HL-60 (cell line): ENCODE measurements at places on chromosomes 3 and 15.
A peak's percentile ranks its signal among the peaks of the same experiment; 100 is the strongest.

DNA sequence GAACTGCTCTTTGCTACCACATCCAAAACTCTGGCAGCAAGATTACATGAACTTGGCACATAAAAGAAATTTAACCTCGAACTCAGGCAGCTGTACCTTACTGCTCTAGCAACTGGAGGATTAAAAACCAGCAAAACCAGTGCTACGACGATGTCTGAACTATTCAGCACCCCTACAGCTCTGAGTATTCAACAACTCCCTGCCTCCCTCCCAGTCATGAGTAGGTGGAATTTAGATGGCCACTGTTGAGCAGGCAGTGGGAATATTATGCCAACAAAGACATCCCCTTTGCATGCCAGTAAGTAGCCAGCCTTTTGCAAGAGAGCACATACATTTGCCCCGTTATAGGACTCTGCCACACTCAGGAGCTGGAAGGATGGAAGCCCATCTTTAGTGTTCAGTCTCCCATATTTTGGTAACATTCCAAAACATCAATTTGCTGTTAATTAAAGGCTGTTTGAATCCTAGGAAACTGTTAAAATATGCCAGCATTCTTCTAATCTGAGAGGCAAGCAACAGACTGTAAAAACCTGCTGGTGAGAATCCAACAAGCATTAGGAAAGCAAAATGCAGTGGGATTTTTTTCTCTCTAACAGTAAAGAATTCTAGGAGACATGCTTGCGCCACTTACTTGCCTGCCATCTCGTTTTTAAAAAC is 85.4 kb downstream of the ZNF385D start:
- no peak for DNase-seq

DNA sequence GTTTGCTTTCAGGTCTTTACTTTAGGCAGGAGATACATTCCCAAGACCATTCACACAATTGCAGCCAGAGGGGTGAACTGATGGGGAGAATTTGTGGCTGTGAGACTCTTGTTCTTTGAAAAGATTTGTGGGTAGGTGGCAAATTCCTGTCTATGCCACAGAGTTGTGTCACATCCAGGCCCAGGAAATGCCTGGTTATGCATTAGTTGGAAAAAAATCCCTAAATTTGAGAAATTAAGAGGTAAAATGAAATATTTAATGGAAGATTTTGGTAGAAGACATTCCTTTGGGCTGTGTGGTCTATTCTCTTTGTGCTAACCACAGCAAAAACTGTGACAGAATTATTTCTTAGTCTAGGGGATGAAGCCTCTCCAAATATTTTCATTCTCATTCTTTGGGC is 28.8 kb downstream of the SAMMSON start:
- no peak for DNase-seq

- DNase-seq: no peak
Observed at GRCh38 chr3:144840866-144841265, 869.2 kb downstream of the DIPK2A start.

DNA sequence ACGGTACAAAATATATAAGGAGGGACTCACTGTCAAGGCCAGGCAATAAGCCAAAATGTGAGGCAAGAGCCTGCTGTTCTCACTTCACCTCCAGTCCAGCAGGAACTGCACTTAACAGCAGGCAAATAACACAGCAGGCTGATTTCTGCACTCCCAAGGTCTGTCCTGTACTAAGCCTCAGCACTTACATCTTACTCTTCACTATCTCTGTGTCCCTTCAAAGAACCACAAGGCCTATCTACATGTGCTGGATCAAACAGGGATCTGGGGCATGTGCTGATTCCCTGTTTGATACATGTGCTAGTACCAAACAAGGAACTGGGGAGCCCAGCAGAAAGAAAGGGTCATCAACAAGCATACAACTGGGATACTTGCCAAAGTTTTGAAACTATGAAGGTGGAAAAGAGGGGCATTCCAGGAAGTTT is 22.2 kb downstream of the UACA start:
- peak; percentile 81 for DNase-seq

- no peak for DNase-seq
Observed at GRCh38 chr3:149327156-149327555, 6.3 kb downstream of the TM4SF18 start.

GRCh38 chr3:108134555-108134880 is 43.7 kb upstream of the CD47 start:
- no peak for DNase-seq

GRCh38 chr3:176935194-176935888 is 261.9 kb downstream of the TBL1XR1 start:
- no peak for DNase-seq

GRCh38 chr15:94397337-94397736 is 166.0 kb downstream of the MCTP2 start:
- DNase-seq: no peak

GRCh38 chr3:138688871-138689299 is 80.3 kb downstream of the FAIM start:
- DNase-seq: no peak

DNA sequence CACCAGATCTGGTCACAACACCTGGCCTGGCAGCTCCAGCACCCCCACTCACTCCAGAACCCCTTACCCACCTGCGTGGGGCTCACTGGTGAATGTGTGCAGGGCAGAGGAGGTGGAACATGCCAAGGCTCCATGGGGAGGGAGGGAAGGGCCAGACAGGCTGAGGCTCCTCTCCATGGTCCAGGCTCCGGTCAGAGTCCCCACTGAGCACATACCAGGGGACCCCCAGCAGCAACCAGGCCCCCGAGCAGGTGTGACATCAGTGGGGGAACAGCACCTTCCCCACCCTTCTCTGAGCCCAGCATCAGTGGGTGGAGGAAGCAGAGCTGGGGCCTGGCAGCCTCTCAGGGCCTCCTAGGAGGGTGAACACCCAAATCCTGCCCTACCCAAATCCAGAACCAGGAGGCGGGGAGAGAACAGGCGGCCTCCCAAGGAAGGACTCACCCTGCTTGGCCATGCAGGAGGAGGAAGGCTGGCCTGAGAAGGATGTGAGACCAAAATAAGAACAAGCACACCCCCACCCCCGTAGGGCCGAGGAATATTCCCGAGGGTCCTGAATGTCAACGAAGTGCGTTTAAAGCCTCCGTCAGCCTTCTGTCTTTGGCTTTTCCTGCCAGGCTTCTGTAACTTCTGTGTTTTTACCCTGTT is 1.1 kb upstream of the GP9 start:
- DNase-seq: no peak

GRCh38 chr3:183825456-183826161 is at the start of gene MAP6D1:
TSS of gene MAP6D1 (minus strand) at chr3:183825577. CDS start at chr3:183825547, 30 bp downstream.
- DNase-seq: peak; percentile 66

- no peak for DNase-seq
Observed at GRCh38 chr15:36970522-36970921, 129.8 kb downstream of the MEIS2 start.
